ENCODE measurements at places on chromosomes 6 and 20. TPM values are rescaled to one million over a fixed set of nuclear protein-coding genes. Genes with fewer than 3 reads are reported as not detected.

Gene GSTA1
- not detected for total RNA-seq

Gene EGFL8
- total RNA-seq = 16.9 TPM

Gene SLC22A16
- 1.00 TPM for total RNA-seq

Gene CCN6
- total RNA-seq = not detected

Gene EYA2
- total RNA-seq = 14.4 TPM

Gene SPATS1
- not detected for total RNA-seq

Gene AIF1
- total RNA-seq = 68.7 TPM

Gene PTK6
- 0.60 TPM for total RNA-seq

Gene VEGFA
- 91.7 TPM for total RNA-seq

Gene VAPB
- total RNA-seq = 59.0 TPM

Gene ULBP1
- total RNA-seq = 0.19 TPM

Gene ZC2HC1B
- total RNA-seq = not detected

Gene SRSF12
- 3.4 TPM for total RNA-seq

Gene TMEM151B
- not detected for total RNA-seq

Gene ZNF165
- total RNA-seq = 0.48 TPM

Gene PYGB
- 155 TPM for total RNA-seq

Gene TP53TG5
- total RNA-seq = 1.4 TPM

Gene TENT5A
- total RNA-seq = 43.6 TPM

Gene C6orf52
- total RNA-seq = not detected

Gene PHACTR3
- 0.43 TPM for total RNA-seq

Gene NT5DC1
- 38.1 TPM for total RNA-seq

Gene TINAG
- total RNA-seq = not detected

Gene ZSCAN12
- total RNA-seq = 4.2 TPM

Gene TFAP2A
- 0.52 TPM for total RNA-seq

Gene SRC
- total RNA-seq = 35.4 TPM

Gene VIP
- total RNA-seq = 0.57 TPM

Gene SHLD1
- 2.7 TPM for total RNA-seq

Gene FILIP1
- 40.3 TPM for total RNA-seq

Gene GABRR1
- 0.29 TPM for total RNA-seq
